Stimulated activated CD8-positive, alpha-beta memory T cell treated with anti-CD3 and anti-CD28 coated beads, Interleukin-4, amount 100 ng/mL, for 1 hour (primary cell): ENCODE measurements at places on chromosomes 3 and 15.

- no peak for DNase-seq
These were observed 49.7 kb upstream of the RBSN start for GRCh38 chr3:15148614-15149013.

DNA sequence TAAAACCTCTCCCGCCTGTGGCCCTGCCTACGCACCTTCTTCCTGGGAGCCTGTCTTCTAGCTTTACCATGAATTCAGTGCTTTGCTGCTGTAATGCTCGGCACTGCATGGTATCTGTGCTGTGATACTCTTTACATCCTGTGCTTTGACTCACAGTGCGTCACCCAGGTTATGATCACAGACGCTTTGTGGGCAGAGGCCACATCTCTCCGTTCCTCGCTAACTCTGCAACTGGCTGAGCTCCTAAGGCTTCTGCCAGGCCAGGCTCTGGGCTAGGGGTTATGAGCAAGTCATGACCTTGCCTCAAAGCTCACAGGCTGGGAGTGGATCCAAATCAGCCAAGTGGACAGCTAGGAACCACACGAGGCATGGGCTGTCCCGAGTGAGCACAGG lies 23.2 kb downstream of the SPTBN5 start:
- no peak for DNase-seq

DNA sequence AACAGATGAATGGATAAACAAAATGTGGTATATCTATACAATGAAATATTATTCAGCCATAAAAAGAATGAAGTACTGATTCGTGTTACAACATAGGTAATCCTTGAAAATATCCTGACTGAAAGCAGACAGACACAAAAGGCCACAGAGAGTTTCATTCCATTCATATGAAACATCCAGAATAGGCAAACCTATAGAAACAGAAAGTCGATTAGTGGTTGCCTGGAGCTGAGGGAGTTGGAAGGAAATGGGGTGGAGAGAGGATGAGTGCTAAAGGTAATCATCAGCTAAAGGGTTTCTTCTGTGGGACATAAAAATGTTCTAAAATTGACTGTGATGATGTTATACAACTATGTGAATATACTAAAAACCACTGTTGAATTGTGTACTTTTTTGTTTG lies 22.9 kb downstream of the FOXP1 start:
- no peak for DNase-seq

DNA sequence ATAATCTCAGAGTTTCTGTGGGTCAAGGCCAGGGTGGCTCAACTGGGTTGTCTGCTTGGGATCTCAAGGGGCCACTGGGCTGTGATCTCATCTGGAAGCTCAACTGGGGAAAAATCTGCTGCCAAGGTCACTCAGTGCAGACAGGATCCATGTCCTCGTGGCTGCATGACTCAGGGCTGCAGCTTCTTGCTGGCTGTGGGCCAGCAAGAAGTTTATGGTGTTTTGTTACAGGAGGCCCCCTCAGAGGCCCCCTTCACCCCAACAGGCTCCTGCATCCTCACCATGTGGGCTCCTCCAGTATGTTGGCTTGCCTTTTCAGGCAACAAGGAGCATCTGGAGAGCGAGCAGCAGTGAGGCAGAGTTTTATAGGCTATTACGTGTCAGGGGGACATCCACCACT lies 14.6 kb downstream of the OCA2 start:
- DNase-seq = no peak

GRCh38 chr3:31661993-31662670 lies 129.4 kb downstream of the STT3B start:
- DNase-seq = no peak

- no peak for DNase-seq
These were observed 19.8 kb downstream of the HMG20A start for GRCh38 chr15:77440378-77440999.

DNA sequence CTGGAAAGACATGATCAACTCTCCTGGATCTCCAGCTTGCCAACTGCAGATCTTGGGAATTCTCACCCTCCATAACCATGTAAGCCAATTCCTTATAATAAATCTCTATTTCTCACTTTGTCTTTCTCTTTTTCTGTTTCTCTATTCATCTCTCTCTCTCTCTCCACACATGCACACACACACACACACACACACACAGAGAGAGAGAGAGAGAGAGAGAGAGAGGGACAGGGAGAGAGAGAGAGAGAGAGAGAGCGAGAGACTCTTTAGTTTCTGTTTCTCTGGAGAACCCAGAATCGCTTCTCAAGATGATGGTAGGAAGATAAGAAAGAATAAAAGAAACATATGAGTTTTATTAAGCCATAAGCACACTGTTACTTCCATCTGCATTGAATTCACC lies 111.9 kb downstream of the BCHE start:
- DNase-seq = no peak

DNA sequence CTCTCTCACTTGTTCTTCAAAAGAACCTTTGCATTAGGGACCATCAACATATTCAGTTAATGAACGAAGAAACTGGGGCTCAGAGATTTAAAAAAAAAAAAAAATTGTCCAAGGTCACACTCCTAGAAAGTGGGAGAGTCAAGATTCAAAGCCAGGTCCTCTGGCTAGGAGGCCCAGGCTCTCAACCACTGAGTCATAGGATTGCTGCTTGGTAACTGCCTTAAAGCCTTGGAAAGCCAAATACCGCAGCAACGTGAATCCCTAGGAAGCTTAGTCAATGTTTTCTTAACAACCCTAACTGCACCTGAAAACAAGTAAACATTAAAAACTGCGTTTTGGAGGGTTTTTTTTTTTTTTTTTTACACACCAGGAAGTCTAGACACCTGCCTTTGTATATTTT lies 156.8 kb downstream of the WNT5A start:
- DNase-seq = no peak

GRCh38 chr15:84975871-84976351 lies 5.7 kb upstream of the PDE8A start:
- DNase-seq = no peak

DNA sequence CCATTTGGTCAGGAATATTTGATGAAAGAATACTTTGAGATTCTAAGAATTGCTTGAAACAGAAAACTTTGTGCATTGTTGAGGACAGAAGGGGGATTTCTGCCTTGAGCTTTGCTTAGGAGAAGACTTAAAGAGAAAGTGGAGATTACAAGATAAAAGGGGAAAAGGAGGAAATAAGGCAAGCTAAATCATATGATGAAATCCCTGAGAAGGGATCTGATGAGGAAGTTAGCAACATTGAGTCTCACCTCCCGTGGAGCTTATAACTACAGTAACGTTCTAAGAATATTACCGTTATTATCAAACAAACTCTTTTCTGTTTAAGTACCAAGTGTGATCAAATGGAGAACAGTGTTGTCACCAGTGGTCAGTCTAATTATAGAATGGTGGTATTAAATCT lies 414.7 kb upstream of the NAALADL2 start:
- DNase-seq = no peak

- no peak for DNase-seq
These were observed 96.3 kb downstream of the PTPRG start for GRCh38 chr3:61657689-61658088.

GRCh38 chr15:81744364-81744763 lies 301.5 kb downstream of the MEX3B start:
- DNase-seq = no peak

GRCh38 chr3:179865861-179866505 lies 170.8 kb downstream of the PEX5L start:
- DNase-seq = no peak
